ENCODE measurements at places on chromosomes 12 and 14.

GRCh38 chr12:128531170-128531569 is 264.2 kb downstream of the TMEM132C start:
- DNase-seq = no peak

DNA sequence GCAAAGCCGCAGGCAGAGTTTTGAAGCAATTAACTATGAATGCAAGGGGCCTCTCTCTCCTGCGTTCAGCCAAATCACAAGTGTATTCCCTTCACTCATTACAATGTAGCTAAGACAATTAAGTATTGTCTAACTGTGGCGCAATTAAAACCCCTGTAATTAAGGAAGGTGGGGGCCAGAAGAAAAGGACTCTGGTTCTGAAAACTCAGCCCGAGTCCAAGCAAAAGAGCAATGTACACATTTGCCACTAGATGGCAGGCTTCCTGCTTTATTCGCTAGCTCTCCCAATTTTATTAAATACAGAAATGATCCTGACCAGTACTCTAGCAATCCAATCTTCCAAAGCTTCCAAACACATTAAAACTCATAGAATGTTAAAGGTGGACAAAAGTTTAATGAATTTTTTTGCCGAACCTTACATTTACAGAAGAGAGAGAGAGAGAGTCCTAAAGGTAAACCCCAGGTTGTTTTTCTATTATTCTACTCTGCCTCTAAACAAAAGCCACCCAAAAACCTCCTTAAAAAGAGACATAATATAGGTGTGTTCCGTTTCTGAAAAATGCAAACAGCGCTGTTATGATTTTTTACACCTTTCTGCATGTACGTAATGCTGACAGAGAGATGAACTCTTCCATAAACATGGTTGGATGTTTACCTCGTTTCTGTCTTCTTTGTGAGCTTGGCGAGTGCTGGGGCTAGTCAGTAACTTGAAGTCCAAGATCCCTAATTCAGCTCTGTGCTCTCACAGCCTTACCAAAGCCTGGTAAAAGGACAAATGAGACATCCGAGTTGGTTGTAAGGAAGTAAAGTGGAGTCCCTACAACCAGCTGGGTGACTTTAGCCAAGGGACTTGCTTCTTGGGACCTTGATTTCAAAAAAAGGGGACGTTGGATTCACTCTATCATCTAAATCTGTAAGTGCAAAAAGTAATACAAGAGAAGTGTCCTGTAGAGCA is 50.9 kb upstream of the VASH1 start:
- peak; percentile 85 for DNase-seq

- no peak for DNase-seq
Measured at GRCh38 chr14:79840103-79840502, 371.2 kb downstream of the DIO2 start.

- no peak for DNase-seq
Measured at GRCh38 chr14:92728759-92729364, 19.6 kb downstream of the LGMN start.

DNA sequence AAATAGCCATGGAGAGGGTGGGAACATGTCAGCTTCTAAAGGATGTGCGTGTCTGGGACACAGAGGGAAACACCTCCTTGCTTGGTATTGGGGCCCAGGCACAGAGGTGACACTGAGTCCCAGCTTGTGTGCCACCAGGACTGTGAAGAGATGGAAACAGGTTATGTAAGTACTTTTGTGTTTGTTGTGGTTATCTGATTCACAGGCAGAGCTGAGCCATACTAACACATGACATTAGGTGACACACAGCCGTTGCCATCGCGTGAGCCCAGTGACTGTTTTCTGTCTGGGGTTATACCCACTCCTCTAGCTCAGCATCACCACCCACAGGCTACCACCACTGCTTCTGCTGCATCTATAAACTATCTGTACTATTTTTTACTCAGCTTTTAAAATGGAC is 12.1 kb upstream of the FLVCR2 start:
- DNase-seq = no peak

- DNase-seq = no peak
Measured at GRCh38 chr12:117208811-117209455, 18.7 kb upstream of the FBXO21 start.

DNA sequence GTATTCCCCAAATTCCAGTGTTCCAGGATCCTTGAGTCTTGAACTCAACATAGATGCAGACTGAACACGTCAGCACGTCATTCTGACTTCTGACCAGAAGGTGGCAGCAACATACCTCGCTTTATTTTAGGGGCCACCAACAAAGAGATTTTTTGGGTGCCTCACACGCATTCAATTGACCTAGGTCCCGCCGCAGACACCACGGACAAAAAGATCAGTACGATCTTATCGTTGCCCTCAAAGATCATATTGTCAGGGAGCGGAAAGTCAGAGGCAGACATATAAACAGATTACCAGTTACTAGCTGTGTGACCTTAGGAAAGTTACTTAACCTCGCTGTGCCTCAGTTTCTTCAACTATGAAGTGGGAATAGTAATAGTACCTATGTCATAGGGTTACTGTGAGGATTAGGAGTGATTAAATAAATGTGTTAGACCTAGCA is 6.5 kb upstream of the PRPH start:
- peak; percentile 79 for DNase-seq

GRCh38 chr12:49365542-49365941 is 1.7 kb upstream of the SPATS2 start:
- DNase-seq = peak; percentile 38

DNA sequence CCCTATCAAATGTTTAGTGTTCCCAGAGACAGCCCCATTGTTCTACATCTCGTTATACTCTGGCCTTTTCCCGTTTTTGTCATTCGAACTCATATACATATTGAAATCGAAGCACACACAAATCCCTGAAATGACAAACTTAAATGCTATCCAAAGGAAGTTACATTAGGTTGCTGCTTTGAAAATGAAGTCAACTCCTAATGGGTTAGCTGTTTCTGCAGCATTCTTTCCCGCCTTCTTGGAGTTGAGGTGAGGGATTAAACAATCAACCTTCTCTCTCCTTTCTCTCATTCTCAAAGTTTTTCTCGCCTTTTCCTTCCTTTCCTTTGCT is 642 bp upstream of the PHC1 start:
- peak; percentile 43 for DNase-seq

- no peak for DNase-seq
Measured at GRCh38 chr14:75539162-75539560, 16.9 kb downstream of the BATF start.

GRCh38 chr12:66716522-66716921 is 37.6 kb upstream of the GRIP1 start:
- DNase-seq = no peak

GRCh38 chr14:105091517-105092170 is 26.4 kb upstream of the GPR132 start:
- peak; percentile 50 for DNase-seq

DNA sequence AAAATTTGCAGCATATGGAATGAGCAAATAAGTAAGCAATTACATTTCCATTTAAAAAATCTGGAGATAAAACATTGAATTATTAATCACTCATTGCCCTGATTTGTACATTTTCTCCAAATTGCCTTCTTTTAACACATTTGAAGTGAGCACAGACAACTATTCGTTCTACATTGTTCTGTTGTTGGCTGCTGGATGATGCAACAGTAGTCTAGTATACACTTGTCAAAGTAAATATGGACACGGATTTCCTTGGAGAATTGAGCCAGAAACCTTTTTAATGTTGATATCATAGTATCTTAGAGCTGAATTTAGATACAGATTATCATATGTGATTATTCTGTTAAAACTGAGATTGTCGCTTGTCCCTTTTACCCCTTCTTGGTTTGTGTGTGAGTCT is 188.2 kb downstream of the FUT8 start:
- no peak for DNase-seq

DNA sequence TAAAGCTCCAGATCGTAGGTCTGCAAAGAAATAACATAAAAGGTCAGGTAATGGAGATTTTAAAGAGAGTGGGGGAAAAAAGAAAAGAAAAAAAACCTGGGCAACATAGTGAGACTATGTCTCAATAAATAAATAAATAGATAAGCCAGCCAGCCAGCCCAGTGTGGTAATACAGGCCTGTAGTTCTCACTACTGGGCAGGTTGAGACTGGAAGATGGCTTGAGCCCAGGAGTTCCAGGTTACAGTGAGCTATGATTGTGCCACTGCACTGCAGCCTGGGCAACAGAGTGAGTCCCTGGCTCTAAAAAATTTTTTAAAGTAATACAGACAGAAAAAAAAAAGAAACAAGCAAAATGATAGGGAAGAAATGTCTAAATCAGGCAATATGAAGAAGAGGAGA is 43.2 kb upstream of the BBS10 start:
- no peak for DNase-seq

DNA sequence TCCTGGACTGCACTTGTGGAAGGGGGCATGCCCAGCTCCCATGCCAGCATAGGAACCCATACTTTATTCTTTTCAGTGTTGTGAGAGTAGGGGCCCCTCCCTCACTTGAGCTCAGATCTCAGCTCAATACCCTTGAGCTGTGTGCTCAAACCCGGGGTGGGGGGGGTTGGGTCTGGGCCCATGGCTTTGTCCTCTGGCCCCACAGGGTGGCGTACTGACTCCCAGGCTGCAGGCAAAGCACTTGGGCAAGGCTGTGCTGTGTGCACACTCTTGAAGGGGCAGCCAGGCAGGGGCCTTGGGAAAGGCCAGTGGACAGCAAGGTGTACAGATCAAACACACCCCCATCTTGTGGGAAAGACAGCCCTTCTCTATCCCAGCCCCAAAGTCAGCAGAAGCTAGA is 81.8 kb downstream of the WIF1 start:
- DNase-seq = no peak

GRCh38 chr14:76715101-76715500 is 46.2 kb upstream of the VASH1 start:
- DNase-seq = no peak

- DNase-seq = no peak
Measured at GRCh38 chr12:54431911-54432814, 13.1 kb upstream of the ITGA5 start.

- no peak for DNase-seq
Measured at GRCh38 chr12:47734725-47735480, 9.6 kb upstream of the ENDOU start.

- no peak for DNase-seq
Measured at GRCh38 chr12:117141097-117141898, 42.1 kb upstream of the TESC start.

- DNase-seq = peak; percentile 88
Measured at GRCh38 chr14:21068521-21069387, 1.4 kb upstream of the ARHGEF40 start.

GRCh38 chr12:120685522-120685921 is 1.4 kb upstream of the MLEC start:
- DNase-seq = no peak

- no peak for DNase-seq
Measured at GRCh38 chr12:48179466-48179865, 4.0 kb upstream of the CCDC184 start.

DNA sequence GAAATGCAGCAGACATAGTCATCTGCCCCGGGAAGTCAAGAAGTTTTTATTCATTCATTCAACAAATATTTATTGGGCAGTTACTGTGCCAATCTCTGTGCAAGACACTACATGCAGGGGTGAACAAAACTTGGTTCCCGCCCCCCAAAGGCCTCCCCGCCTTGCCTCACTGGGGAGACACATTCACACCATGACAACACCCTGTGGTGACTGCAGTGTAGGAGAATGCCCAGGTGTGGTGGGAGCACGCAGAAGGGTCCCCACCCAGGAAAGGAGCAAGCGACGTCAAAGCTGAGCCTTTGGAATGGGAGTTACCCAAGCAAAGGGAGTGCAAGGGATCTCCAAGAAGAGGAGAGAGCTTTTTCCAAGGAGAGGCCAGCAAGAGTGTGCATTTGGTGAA is 1.6 kb upstream of the AQP6 start:
- no peak for DNase-seq

DNA sequence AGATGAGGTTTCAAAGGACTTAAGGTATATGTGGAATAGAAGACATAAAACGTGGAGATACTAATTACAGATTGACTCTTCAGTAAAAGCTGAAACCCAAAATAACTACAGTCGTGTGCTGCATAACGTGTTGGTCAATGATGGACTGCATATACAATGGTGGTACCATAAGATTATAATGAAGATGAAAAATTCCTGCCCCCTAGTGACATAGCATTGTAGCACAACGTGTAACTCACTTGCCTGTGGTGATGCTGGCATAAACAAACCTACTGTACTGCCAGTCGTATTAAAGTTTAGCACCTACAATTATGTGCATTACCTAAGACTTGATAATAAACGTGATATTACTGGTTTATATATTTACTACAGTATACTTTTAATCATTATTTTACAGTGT is 150.3 kb downstream of the LRRK2 start:
- DNase-seq = no peak

DNA sequence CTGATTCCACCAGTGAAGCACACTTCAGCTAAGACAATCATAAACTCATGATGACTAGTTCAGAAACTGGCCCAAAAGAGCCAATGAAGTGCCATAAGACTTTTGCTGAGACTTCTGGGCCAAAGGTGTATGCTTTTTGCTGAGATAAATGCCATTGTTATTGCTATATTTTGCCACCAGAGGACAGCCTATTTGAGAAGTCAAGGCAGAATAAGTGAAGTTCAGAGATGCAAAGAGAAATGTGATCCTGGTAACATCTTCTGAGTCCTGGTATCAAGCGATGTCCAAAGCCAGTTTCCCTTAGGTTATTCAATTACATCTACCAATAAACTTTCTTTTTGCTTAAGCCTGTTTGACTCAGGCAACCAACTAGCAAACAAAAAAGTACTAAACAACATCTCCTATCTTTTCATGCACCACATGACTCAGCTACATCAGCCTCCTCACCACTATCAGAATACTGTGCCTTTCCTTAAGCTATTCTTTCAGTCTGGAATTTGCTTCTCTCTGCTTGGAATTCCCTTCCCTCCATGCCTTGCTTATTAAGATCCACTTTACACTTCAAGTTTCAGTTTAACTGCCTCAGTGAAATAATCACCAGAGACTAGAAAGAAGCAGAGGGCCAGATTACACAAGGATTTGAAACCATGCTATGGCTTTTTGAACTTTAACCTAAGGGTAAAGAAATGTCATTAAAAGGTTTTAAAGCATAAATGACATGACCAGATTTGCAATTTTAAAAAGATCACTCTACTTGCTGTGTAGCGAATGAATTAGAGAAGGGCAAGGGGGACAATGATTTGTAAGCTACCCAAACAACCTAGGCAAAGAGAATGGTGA is 14.0 kb downstream of the CRY1 start:
- DNase-seq = peak; percentile 56

DNA sequence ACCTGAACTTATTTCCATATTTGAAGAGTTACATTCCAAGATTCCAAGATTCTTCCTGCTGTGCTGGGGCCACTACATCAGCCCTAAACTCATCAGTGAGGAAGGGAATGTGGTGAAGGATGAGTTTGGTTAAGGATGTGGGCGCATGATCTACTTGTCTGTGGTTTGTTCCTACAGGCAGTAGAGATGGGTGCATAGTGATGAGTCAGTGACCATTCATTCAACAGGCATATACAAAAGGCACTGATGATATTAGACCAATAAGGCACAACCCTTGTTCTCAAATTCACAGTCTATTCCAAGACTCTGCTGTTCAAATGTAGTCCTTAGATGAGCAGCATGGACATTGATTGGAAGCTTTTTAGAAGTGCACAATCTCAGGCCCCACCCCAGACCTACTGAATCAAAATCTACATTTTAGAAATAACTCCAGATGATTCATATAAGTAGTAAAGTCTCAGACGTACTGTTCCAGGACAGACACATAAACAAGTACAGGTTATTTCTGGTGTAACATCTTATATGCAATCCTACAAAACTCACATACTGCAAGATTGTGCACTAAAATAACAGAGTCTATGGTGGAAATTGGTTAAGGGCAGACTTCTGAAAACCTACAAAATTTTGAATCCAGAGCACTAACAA is 47.7 kb upstream of the MAP3K9 start:
- peak; percentile 45 for DNase-seq

- DNase-seq = no peak
Measured at GRCh38 chr12:68349921-68350606, 17.9 kb upstream of the MDM1 start.
